ENCODE measurements at places on chromosomes 5 and 9. TPM values are rescaled to one million over a fixed set of nuclear protein-coding genes. Genes with fewer than 3 reads are reported as not detected.

- DNase-seq: no peak
Measured at GRCh38 chr5:10423022-10423421, 18.7 kb upstream of the ROPN1L start.

DNA sequence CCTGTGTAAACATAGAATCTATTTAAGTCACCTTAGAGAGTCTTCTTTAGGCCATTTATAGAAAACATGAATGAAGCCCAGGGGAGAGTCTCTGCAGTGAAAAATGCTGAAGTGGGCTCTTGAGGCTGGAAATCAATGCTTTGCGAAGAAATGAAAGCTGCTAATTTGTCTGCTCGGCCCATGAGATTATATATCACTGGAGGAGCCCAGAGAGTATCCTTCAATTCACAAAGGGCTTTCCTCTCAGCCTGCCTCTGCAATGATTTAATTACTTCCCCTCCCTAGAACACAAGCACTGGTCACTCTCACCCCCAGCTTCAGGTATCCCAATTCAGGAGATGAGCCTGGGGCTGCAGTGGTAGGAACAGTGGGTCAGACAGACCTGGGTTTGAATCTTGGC, 8.2 kb upstream of the DRD1 start:
- no peak for DNase-seq

DNA sequence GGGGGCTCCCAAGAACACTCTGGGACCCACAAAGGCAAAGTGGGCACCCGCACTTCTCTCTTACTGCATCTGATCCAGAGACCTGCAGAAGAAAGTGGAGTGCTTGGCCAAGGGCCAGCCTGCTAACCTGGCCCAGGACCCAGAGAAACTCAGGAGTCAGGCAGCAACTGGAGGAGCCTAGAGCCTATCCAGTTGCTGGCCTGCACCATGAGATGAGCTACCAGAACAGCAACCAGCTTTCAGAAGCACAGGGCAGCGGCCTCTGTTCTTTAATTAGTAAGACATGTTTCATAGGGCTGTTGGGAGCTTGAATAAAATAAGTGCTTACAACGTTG, 298.3 kb downstream of the GADD45G start:
- DNase-seq: no peak

GRCh38 chr5:181181650-181182565, 23.1 kb downstream of the TRIM7 start:
- peak; percentile 82 for DNase-seq

The PHF24 gene
- not detected for polyA plus RNA-seq

- no peak for DNase-seq
Measured at GRCh38 chr9:109579191-109579948, 81.3 kb upstream of the PTPN3 start.
